GM12891 (cell line): ENCODE measurements at places on chromosomes 6 and 20.

DNA sequence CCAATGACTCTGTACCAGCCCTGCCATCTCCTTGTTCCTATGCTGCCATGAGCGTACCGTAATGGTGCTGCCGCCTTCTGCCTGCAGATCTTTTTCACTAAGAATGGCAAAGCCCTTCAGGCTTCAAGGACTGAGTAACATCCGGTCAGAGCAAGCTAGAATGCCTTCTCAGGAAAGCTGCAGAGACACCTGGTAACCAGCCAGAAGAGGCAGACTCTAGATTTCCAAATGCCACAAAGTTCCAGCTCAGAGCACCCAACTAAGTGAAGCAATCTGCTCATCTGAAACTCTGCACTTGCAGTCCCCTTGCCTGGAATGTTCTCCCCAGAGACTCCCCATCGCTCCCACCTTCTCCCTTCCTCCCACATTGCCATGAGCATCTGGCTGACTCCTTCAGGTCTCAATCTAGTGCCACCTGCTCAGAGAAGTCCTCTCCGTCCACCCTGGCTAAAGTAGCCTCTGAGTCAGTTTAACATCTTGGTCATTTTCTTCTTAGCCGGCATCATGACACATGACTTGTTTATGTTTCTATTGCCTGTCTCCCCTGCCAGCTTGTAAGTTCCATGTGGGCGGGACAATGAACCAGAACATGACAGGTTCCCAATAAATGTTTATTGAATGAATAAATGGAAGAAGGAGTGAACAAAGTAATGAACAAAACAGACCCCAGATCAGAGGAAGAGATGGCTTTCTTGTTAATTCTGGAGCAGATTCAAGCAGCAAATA lies 6.9 kb upstream of the OCSTAMP start:
- DNase-seq: no peak

GRCh38 chr6:389622-390021 lies 1.9 kb upstream of the IRF4 start:
- DNase-seq: no peak

DNA sequence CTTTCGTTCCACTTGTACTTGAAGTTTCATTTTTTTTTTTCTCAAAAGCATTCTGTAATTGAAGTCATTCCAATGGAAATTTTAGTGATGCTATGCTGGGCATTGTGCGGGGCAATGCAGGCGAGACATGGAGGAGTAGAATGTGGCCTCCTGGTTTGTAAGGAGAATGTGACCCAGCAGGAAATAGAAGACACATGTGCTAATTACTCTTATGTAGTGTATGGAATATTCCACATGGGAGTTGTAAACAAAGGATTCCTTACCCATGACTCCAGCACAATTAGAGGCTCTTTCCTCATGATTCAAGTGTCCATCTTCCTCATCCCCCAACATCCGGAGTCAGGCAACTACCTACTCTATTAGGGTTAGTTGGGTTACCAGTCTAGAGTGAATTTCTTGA lies 14.9 kb upstream of the RFPL4B start:
- no peak for DNase-seq

DNA sequence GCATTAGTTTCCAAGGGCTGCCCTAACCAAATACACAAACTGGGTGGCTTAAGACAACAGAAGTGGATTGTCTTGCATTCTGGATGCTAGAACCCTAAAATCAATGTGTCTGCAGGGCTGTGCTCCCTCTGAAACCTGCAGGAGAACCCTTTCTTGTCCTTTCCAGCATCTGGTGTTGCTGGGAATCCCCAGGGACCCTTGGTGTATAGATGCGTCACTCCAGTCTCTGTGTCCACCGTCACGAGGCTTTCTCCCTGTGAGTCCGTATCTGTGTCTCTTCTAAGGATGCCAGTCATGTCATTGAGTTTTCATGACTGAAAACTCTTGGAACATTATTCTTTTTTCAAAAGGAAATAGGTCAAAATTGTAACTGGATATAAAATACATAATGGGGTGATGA lies 142.9 kb downstream of the RNASET2 start:
- DNase-seq: no peak

- DNase-seq: no peak
Measured at GRCh38 chr6:137699031-137699683, 167.9 kb upstream of the TNFAIP3 start.

- DNase-seq: no peak
Measured at GRCh38 chr20:46694484-46694883, 5.2 kb upstream of the TP53RK start.

- DNase-seq: no peak
Measured at GRCh38 chr6:3471286-3471685, 14.4 kb upstream of the SLC22A23 start.

DNA sequence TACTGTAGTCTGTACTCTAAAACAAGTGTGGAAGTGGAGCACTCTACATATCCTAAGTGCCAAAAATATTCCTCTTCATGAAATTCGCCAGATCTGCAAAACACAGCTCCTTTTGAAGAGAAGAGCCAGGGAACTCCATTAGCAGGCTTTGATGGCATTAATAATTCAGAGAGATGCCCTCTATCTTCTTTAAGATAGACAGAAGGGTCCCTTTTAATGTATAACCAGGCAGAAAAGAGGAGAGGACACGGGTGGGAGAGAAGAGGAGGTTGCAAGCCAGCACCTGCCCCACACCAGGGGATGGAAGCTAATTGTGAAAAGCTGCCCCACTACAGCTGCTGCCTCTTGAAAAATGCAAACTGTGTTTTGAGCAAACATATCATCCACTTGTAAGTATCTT lies 3.7 kb upstream of the RFPL4B start:
- DNase-seq: no peak

DNA sequence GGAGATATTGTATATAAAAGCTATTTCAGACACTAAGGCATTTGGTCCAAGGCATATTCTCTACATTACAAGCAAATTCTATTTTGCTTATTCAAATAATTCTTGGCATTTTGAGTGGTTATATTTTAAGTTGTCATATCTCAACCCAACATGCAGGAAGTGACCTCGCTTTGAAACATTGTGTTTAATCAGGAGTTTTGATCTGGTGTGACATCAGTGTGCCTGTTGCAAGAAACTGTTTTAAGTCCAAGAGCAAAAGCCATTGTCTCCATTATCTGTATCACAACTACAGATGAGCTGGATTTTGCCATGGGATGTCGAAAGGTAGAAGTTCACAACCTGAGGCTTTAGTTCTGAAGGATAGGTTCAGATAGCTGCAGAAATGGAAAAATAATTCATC lies 509.9 kb upstream of the ID4 start:
- no peak for DNase-seq

GRCh38 chr6:5126214-5126613 lies 41.1 kb downstream of the PPP1R3G start:
- no peak for DNase-seq

GRCh38 chr20:21315138-21315537 lies 12.0 kb downstream of the XRN2 start:
- DNase-seq: no peak

DNA sequence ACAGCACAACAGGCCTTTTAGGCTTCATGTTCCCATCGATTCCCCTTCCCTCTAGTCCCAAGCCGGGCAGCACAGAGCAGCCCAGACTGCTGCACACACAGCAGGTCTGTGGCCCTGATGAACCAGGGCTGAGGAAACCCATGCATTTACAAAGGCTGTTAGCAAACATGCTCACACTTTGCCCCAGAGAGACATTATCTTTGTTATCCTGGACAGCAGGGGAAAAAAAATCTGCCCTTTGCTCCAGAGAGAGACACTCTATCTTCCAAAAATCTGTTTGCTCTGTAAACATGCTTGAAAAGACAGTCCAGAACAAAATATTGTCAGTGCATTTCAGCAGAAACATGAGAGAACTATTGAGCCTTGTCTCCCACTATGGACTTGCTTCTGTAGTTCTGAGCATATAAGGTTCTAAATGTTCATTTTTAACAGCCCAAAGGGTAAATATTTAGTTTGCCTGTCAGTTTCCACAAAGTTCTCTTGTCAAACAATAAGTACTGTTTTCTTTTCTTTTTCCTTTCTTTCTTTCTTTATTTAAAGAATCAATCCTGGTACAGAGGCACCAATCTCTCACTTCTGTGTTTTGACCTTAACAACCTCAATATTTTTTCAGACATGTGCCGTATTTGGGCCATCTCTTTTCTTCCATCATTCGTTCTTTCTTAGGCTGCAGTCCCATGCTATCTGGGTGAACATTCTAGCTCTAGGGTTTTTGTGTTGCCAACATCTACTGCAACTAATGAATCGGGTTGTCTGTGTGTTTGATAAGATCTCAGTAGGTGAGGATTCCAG lies 468.0 kb downstream of the EPM2A start:
- DNase-seq: no peak

- no peak for DNase-seq
Measured at GRCh38 chr20:24842274-24842917, 106.7 kb upstream of the CST7 start.

DNA sequence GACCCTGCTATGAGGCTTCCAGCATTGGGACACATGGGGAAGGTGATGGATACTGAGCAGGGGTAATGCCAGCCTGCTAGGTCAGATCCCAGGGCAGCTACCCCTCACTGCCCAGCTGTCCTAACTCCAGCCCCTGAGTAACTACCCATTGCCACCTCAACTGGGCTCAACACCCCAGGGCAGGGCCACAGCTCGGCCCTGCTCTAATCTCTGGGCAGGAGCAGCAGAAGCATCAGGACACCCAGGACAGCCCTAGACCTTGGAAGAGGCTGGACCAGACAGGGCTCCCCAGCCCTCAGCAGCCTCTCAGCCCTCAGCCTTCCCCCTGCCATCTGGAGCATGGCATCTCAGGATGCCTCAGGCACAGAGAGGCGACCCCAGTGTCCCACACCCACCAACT lies 67.4 kb upstream of the TOP1 start:
- no peak for DNase-seq

GRCh38 chr20:15287329-15287728 lies 949.9 kb upstream of the FLRT3 start:
- no peak for DNase-seq

GRCh38 chr20:35120012-35120701 lies 27.0 kb downstream of the EDEM2 start:
- DNase-seq: no peak

DNA sequence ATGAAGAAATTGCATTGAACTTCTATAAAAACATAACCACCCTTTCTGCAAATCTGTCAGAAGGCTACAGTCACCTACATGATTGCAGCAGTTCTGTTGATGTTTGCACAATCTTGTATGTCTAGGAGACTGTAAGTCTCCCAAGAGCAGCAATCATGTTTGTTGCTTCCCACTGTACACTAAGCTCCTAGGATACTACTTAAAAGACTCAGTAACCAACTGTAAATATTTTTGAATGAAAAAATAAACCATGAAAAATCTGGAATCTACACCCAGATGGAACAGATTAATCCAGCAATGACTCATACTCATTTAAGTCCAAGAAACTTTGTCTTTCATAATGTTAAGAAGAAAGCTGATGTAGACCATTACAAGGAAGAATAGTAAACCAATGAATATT lies 168.5 kb upstream of the ATXN1 start:
- no peak for DNase-seq

GRCh38 chr6:159229651-159230051 lies 60.5 kb downstream of the FNDC1 start:
- DNase-seq: no peak

DNA sequence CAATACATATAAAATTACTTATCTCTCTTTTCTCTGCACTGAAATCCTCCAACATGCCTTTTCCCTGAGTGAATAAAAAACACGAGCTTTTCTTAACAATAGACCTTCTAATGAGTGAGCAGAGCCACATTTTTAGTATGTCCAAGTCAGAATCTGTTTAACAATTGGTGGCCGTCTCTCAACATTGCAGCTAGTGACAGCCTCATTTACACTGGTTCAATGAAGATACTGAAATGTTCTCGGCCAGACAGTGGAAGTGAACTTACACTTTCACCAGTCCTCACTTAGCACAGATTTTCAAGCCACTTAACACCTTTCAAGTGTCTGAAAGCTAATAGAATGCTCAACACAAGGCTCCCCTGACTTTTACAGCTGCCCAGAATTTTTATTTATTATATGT lies 767.1 kb downstream of the KIF16B start:
- no peak for DNase-seq

DNA sequence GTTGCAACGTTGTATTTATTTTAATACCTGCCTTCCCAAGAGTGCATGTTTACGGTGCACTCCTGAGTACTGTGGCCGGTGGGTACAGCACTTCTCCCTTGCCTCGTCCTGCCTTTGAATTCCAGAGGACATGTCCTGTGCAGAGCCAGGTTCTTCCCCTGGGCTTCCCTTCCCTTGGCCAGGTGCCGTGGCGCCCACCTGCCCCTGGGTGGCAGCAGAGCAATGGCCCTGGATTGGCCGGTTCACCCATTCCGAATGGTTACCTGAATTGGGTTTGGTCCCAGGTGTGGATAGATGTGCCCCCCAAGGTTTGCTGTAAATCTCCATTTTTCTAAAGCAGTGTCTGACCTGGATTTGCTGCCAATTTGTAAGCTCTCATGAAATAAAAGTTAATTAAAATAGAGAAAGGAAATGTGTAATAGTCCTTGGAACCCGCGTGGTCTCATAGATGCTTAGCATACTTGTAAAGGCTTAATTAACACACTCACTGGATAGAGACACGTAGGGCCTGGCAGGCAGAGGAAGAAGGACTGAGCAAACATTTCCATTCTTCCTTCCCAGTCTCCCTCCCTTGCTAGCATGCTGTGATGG lies 40.6 kb downstream of the DTD1 start:
- DNase-seq: no peak

GRCh38 chr6:129498950-129499842 lies 210.8 kb downstream of the ARHGAP18 start:
- no peak for DNase-seq

DNA sequence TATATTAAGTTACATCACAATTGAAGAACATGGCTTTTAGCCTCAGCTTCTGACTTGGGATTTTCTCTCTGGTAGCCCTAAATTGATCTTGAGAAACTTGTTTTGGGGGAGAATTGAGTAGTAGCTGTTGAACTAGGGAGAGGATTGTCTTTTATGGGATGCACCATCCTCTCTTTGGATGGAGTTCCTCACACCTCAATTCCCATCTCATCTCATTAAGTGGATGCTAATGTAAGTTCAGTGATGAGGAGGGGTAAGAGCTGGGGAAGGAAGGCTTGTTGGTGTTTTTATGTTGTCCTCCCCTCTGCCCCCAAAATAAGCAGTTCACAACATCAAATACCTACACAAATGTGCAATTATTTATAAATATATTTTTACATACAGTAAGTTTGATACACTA lies 4.0 kb downstream of the GJA1 start:
- DNase-seq: no peak

- no peak for DNase-seq
Measured at GRCh38 chr6:159902620-159903019, 11.8 kb downstream of the MAS1 start.

GRCh38 chr6:104207635-104208034 lies 652.1 kb downstream of the HACE1 start:
- no peak for DNase-seq
